Activated effector memory CD4-positive, alpha-beta T cell treated with Interleukin-2 at 50 U/mL for 16 hours (primary cell): ENCODE measurements at places on chromosomes 5 and 9.

DNA sequence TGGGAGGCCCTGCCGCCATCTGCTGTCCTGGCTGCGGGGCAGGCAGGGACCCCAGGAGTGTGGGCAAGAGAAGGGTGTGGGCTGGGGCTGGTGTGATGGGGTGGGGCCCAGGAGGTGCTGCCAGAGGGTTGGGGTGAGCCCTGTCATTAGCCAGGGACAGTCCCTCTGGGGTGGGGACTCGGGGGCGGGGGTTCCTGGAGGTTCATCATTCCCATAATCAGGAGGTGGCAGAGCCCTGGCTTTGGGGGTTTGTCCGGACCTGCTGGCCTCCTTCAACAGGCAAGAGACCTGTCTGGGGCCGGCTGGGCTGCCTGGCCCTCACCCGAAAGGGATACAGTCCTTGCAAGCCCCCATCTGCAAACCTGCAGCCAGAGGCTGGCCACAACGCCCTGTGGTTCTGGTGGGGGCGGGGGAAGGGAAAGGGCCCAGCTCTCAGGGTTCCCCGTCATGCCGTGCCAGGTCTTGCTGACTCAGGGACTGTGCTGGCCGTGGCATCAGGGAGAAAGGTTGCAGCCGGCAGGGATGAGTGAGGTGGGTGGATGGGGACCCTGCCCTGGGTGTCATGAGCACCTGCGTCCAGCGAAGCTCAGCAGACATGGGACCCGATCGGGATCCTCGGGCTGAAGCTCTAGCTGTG, 65.2 kb downstream of the MRPL36 start:
- no peak for DNase-seq

- no peak for DNase-seq
Observed at GRCh38 chr5:149796030-149796429, 65.9 kb downstream of the PPARGC1B start.

GRCh38 chr9:5652821-5653220, 23.9 kb downstream of the RIC1 start:
- no peak for DNase-seq

GRCh38 chr5:78569441-78569840, 79.1 kb downstream of the LHFPL2 start:
- no peak for DNase-seq

- no peak for DNase-seq
Observed at GRCh38 chr5:154302161-154302560, 111.6 kb downstream of the GALNT10 start.

- no peak for DNase-seq
Observed at GRCh38 chr5:132854301-132854700, 12.0 kb downstream of the GDF9 start.

- no peak for DNase-seq
Observed at GRCh38 chr5:125298746-125299379, 552.4 kb upstream of the ZNF608 start.

- no peak for DNase-seq
Observed at GRCh38 chr5:27818888-27819287, 780.5 kb upstream of the CDH9 start.

DNA sequence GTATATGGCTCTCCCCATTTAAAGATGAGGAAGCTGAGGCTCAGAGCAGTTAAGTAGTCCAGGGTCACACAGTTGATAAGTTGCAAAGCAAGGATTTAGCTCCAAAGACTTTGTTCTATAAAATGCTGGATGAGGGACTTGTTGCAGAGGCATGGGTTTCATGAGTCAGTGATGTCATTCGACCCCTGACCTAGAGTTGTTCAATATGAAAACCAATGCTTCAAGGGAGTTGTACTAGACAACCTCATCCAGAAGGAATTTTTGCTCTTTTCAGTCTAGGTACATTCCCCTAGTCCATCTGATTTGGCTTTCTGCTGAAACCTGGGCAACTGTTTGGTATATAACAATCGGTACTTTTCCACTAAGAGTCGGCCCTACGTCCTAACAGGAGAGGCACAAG, 550.4 kb downstream of the EBF1 start:
- DNase-seq = no peak

GRCh38 chr5:93611976-93612854, 29.2 kb downstream of the NR2F1 start:
- DNase-seq = no peak

GRCh38 chr9:20562051-20562450, 60.2 kb downstream of the MLLT3 start:
- no peak for DNase-seq

DNA sequence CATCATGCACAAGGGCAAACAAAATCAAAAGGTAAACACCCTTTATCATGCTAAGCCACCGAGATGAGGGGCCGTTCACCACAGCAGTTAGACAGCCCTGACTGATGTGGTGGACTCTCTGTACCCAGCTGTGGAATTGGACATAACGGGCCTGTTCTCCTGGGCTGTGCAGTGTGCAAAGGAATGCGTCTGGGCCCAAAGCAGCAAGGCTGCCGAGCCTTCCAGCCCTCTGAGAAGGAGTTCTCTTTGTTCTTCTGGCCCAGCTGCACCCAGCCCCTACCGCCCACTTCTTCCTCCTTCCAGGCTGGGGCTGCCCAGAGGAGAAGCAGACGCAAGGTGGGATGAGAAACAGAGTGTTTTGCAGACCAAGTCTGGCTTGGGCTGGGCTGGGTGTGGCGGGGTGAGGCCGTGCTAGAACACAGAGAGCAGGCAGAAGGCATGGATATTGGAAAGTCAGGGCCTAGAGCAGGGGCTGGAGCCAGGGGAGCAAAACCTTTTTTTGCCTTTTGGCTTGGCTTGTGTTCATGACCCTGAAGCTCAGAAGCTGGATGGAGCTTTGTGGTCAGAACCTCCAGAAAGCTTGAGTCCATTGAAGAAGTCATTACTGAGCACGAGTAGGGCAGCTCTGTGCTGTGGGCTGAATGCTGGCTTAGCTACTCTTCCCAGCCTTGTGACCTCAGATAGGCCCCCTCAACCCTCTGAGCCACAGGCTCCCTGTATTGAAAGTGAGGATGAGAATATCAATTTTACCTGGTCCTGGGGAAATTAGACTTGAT, 49.8 kb upstream of the SH3PXD2B start:
- DNase-seq = no peak

GRCh38 chr5:41161271-41161670, 52.1 kb downstream of the C6 start:
- no peak for DNase-seq

DNA sequence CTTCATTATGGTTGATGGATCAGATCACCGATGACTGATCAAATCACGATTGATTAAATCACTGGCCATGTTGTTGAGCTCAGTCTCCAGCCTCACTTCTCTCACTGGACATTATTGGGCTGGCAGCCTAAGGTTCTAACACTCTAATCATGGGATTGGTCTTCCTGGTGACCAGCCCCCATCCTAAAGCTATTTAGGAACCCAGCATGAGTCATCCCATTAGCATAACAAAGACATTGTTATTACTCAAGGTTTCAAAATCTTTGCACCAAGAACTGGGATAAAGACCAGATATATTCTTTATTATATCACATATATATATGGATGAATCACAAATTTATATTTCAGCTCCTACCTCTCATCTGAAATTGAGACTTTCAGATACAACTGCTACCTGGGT, 272.1 kb upstream of the IL12B start:
- DNase-seq = no peak

DNA sequence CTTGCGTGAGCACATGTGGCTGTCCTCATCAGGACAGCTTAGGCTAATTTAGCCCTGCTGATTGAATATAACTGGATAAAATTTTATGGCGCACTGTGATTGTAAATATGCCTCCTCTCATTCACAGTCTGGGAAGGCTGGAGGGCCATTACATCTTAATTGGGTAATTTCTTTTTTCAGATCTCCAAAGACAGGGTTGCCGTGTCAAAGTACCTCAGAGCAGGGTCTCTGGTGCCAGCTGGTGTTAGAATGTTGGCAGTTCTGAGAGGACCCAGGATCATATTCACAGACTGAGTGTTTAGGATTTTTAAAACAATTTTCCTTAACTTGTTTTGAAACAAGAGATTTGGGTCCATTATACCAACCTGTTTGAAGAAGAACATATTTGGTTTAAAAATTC, 455.7 kb upstream of the TLE4 start:
- no peak for DNase-seq

GRCh38 chr9:89935801-89936200, 331.0 kb downstream of the GADD45G start:
- DNase-seq = no peak

DNA sequence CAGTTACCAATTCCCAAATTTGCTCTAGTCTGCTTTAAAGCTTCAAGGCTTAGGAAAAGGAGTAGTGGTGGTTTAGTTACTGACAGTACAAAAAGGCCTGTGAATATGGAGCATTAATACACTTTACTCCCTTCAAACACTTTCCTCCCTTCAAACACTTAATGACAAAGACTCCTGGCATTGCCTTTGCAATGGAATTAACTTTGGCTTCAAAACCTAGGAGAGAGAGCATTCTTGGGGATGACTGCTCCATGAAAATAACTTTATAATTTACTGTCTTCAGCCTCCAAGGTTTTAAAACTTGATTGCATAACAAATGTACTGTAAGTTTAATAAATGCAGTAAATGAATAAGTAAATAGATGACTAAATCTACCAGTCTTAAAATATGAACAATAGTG, 185.6 kb downstream of the TRPM3 start:
- DNase-seq = no peak

DNA sequence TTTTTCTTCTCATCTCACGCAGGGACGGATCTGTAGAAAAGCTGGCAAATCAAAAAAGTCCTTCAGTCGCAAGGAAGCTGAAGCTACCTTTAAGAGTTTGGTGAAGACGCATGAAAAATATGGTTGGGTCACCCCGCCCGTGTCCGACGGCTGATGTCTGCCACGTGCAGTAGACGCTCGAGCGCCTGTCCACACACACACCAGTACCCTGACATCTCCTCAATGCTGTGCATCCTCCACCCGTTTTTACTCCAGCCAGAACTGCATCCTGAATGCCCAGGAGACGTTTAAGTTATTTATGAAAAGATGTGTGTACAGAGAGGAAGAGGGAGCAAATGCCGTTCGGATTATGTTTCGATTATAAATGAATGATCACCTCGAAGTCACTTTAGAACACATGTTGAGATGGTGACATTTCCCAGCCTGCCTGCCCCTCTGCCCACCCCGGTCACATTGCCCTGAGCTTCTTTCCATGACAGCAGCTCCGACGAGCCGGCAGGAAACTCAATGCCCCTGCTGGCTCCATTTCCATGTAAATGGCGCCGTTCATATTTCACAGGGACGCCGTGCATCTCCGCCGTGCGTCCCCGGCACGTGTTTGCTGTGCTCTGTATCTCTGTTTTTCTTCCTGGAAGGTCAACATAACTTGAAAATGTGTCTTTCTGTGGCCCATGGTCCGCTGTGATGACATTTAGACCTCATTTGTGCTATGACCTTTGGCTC, 42.7 kb downstream of the UBE2QL1 start:
- DNase-seq = no peak

DNA sequence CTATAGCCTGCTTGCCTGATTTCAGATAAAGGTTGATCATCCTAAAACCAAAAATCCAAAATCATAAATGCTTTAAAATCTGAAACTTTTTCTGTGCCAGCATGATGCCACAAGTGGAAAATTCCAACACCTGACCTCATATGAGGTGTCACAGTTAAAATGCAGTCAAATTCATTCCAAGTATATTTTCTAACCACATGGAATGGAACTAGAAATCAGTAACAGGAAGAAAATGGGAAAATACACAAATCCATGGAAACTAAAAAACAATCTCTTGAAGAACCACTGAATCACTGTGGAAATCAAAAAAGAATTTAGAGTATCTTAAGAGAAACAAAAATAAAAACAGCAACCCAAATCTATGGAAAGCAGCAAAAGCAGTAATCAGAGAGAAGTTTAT, 297.5 kb upstream of the COX7C start:
- no peak for DNase-seq

- DNase-seq = no peak
Observed at GRCh38 chr5:41748631-41749030, 121.6 kb downstream of the OXCT1 start.

DNA sequence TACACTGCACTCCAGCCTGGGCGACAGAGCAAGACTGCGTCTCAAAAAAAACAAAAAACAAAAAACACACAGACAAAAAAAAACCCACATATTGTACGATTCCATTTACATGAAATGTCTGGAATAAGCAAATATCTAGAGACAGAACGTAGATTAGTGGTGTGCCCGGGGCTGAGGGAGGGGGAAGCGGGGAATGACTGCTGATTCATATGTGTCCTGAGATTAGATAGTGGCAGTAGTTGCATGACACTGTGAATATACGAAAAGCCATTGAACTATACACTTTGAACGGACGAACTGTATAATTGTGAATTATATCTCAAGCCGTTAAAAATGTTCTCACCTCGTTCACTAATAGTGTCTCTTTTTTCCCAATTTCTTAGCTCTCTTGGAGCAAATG, 23.9 kb downstream of the FGF1 start:
- DNase-seq = no peak

GRCh38 chr5:58450018-58450417, 9.9 kb downstream of the PLK2 start:
- no peak for DNase-seq

DNA sequence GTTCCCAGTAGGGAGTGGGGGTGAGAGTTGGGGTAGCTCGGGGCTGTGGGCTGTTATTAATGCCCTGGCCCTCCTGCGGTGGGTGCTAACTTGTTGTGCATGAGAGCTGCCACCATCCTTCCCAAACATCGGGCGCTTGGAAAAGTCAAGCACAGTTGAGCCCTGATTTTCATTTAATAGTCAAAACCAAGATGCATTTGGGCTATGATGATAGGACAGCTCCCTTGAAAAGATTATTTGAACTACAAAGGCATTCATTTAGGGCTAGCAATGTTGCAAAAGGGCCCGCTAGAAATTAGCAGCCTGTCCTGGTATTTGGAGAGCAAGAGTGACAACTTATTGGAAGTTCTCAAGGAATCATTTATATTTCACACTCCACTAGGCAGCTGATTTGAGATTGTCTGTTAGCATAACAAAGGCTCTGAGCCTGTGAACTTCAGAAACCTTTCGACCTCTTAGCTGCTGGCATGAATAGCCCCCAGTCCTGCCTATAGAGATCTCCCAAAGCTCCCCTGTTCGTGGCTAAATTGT, 128.2 kb upstream of the TMEM161B start:
- DNase-seq = no peak

DNA sequence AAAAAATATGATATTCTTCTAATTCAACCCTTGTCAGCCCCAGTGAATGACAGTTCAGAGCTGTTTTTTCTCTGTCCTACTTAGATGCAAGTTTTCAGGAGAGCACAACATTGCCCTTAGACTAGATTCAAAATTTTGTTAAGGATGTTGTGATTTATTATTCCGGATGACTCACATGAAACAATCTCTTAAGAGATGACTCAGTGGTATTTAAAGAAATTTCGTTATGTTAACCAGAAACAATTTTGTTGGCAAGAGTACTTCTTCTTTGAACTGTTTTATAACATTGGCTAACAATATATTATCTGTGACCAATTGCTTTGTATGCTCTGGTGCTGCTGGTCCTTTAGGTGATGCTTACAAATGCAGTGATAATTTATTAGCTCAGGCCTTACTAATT, 132.0 kb downstream of the IZUMO3 start:
- no peak for DNase-seq

- DNase-seq = no peak
Observed at GRCh38 chr9:92563116-92564100, 27.6 kb upstream of the ECM2 start.

GRCh38 chr5:113084402-113085083, 107.9 kb downstream of the DCP2 start:
- DNase-seq = no peak

- no peak for DNase-seq
Observed at GRCh38 chr5:134521841-134522240, 3.6 kb upstream of the JADE2 start.
